ENCODE measurements at places on chromosomes 2 and 18.

GRCh38 chr18:45775241-45775676 is 50.2 kb upstream of the SIGLEC15 start:
- DNase-seq: peak; percentile 82

DNA sequence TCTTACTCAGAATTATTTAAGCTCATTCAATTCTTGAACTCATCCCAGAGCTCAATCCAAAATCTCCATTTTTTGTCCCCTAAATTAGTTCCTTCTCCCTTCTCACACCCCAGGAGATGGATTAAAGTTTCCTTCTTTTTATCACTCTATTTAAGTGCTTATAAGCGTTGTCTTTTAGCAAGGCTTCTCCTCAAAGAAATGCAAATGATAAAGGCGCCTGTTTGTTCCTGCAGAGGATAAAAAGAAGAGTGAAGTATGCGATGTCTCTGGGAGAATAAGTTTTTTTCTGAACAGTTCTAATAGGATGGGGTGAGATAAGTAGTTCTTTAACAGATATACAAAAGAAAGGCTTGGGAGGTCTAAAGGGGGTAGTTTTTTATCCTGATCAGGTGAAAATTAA is 303.3 kb downstream of the CNTNAP5 start:
- no peak for DNase-seq

GRCh38 chr2:7270011-7270431 is 352.8 kb downstream of the RNF144A start:
- no peak for DNase-seq

- DNase-seq: no peak
Observed at GRCh38 chr2:209340522-209340921, 83.3 kb upstream of the MAP2 start.

- no peak for DNase-seq
Observed at GRCh38 chr18:21963336-21963735, 206.1 kb upstream of the GATA6 start.

- DNase-seq: peak; percentile 93
Observed at GRCh38 chr2:85853499-85854165, 35.2 kb downstream of the ST3GAL5 start.

- DNase-seq: no peak
Observed at GRCh38 chr2:234289834-234290590, 206.9 kb downstream of the ARL4C start.

DNA sequence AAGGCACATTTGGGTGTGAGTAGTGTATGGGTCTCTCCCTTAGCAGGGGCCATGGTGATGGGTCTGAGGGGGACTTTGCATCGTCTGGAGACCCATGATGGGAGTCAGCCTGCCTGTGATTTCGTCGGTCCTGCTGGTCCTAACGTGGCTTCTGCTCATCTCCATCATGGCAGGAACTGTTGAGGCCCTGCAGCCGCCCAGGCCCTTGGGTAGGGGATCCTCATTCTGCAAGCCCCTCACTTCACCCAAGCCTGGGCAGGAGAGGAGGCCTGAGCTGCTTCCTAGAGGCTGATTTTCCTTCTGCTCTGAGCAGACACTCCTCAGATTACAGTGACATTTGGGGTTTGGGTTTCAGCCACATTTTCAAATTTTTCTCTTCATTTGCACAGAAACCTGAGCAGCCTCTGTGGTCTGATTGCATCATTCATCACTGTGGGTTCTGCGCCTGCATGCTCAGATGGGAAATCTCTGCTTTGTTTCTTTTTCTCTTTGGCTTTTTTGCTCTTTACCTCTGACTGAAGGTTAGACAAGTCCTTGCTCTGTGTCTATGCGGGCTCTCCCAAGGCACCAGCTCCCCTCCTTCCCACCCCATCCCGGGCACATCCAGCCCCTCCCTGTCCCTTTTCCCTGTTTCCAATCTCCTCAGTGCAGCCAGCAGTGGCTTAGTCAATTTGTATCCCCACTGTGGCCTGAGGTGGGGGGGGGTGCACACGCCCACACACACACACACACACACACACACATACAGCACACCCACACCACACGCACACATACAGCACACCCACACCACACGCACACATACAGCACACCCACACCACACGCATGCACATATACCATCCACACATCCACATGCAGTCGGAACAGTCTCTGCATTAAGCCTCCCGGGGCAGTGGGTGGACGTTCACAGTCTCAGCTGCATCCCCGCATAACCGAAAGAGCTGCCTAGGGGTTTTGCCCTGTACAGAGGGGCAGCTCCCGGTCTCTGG is 305.4 kb upstream of the HS6ST1 start:
- peak; percentile 29 for DNase-seq

DNA sequence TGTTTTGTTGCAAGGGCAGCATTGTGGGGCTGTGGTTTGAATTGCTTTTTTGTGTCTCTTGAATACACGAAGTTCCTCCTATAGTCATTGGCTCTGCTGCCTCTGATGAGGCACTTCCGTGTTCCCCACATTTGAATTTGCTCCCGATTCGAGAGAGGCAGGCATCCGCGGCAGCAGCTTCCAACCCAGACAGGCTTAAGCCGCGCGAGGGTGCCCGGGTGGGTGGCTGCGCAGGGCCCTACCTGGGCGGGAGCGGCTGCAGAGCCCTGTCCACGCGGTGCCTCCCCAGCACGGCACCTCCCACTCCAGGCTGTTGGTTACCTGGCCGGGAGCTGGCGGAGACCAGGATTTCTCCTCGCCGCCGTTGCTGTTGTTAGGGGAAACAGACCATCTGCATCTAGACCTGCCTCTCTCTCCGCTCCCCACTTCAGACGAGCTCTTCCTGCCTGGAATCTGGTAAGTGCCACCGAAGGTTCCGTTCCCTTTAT is 151.3 kb downstream of the NEDD4L start:
- peak; percentile 48 for DNase-seq

DNA sequence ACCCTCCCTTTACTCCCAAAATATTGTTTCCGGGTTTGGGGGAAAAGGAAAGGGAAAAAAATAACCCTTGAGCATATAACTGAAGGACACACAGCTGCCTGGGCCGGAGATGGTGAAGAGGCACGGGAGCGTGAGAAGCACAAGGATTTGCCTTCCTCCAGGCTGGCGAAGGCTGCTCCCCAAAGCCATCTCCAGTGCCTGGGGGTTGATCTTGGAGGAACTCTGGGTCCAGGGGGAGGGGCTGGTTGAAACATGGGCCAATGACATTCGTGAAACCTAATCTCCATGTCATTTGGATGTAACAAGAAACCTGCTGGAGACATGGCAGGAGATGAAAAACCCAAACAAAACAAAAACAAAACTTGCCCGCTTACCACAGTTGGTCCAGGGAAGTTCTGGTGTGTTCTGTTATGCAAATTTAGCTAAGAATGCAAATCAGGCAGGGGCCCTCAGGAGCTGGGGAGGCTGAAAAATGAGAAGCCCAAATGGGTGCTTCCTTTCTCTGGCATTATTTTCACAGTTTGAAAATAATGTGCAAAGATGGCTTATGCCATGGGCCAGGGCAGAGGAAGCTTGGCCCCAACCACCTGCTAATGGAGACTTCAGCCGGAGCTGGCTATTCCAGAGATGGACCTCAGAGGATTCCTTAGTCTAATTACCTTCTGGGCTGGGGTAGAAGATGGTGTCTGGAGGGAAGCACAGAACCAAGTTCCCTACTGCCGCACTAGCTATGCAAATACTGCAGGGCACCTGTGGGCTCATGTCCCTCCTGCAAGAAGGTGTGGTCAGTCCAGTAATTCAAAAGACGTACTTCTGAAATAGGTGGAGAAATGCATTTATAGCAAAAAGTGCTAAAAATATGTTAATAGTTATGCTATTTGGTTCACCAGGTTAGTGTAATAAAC is 180.9 kb downstream of the BCL2 start:
- DNase-seq: peak; percentile 88

GRCh38 chr2:182482511-182482910 is 55.7 kb upstream of the PDE1A start:
- DNase-seq: no peak

DNA sequence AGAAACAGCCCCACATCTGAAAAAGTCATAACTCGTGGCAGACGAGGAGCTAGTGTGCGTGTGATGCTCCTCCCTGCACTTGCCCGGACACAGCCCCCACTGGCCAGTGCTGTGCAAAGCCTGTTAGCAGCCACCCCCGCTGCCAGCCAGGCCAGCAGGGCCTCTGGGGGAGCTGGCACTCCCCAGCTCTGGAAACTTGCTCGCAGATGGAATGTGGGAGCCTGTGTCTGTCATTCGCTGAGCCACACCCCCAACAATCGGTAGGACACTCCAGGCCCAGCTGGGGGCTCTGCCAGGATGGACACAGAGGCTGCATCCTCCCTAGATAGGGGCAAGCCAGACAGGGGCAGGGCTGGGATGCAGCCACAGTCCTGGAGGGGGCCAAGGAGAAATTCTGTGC is 62.4 kb upstream of the ATG16L1 start:
- no peak for DNase-seq

DNA sequence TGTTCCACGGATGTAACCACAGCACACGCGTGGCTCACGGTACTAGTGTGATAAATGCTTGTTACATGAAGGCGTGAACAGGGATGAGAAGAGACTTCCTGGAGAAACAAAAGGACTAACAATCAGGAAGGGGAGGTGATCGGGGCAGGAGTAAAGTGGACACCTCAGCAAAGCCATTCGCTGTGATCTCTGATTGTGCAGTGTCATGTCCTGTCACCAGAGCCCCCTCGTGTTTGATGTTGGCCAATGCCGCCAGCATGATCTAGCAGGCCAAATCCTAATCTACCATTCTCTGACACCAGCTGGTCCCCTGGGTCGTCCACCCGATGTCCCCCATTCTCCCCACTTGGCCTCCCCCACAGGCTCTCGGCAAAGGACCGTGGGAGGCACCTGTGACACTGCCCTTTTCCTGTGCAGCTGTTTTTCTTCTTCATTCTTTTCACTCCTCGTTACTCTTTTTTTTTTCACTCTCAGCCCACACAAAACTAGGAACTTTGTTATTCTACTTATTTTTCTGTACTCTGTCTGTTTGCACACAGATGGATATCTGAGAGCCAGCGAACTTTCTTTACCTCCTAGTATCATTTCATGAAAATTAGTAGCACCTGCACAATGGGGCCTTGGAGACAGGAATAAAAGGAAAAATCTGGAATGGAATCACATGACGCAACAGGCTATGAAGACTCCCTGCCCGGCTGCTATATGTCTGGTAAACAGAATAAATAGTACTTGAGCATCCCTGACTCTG is 146.8 kb downstream of the TGIF1 start:
- peak; percentile 82 for DNase-seq

DNA sequence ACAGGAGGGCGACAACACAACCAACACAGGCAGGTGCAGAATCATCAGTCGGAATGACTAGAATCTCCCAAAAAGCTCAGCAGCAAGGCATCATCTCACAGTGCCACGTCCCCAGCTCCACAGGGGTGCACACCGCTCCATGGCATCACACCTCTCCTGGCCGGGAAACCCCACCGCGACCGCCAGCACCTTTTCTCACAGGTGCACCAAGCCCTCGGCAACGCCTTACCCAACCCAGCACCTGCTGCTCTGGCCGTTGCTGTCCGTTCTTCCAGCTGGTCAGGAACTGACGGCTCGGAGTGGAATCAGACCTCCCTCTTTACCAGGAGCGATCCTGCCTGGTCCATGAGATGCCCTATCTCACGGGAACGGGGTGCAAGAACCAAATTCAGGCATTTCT is 61.3 kb downstream of the ZNF516 start:
- DNase-seq: no peak

DNA sequence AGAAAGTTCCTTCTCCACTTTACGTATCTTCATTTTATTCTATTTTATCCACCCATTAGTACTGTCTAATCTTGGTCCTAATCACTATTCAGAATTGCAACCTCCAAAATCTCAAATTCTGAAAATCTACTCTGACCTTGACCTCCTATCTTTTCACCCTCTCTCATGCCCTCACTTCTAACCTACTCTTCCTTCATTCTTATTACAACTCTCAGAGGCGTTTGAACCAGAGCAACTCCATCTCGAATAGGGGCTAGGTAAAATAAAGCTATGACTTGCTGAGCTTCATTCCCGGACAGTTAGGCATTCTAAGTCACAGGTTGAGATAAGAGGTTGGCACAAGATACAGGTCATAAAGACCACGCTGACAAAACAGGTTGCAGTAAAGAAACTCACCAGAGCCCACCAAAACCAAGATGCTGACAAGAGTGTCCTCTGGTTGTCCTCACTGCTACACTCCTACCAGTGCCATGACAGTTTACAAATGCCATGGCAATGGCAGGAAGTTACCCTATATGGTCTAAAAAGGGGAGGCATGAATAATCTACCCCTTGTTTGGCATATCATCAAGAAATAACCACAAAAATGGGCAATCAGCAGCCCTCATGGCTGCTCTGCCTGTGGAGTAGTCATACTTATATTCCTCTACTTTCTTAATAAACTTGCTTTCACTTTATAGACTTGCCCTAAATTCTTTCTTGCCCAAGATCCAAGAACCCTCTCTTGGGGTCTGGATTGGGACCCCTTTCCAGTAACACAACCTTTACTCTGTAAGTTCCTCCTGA is 11.4 kb downstream of the CCDC88A start:
- DNase-seq: no peak

DNA sequence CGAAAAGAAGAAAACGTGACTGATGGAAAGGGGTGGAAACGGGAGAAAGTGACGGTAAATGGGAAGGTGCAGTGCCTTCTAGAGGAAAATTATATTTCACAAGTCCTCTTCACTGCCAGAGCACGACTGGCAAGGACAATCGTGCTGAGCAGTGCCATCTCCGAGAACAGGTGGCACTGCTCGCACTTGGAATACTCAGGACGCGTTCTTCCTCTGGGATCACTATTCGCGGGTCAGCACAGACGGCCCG is 364 bp downstream of the STAT1 start:
- no peak for DNase-seq

DNA sequence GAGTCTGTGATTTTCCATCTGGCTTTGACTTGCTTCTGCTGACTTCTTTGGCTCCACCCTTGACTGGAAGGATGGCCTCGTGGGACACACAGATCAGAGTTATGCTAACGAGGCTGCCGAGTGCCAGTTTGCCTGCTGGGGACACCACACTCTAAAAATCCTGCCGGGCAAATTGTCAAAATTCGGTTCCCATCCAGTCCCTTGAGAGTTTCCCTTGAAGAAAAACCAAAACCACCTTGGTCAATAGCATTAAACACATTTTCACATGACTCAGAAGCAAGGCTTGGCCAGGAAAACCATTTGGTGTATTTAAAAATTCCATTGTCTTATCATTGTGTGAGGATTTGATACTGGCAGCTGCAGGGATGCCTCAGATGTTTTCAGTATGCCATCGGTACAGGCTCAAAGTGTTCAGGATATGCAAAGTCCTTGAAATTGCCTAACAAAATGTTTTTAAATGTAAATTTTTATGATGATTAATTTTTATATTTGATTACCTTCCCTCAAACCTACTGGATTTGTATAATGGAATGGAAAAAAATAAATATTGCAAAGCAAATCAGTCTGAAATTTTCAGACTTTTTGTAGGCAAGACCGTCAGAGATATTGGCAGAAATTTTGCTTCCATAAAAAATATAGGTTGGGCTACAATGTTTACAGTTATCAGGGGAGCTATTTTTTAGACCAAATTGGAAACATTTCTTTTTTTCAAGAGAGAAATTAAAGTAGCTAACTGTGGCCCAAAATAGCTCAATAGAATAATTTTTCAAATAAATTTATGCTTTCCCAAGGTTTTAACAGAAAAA is 41.6 kb downstream of the KCNE4 start:
- DNase-seq: no peak

Measured in inflammatory macrophage treated with lipopolysaccharide for 4 hours (primary cell).